Frontal cortex (tissue), 4 donors: ENCODE measurements at places on chromosomes 3 and 15.

DNA sequence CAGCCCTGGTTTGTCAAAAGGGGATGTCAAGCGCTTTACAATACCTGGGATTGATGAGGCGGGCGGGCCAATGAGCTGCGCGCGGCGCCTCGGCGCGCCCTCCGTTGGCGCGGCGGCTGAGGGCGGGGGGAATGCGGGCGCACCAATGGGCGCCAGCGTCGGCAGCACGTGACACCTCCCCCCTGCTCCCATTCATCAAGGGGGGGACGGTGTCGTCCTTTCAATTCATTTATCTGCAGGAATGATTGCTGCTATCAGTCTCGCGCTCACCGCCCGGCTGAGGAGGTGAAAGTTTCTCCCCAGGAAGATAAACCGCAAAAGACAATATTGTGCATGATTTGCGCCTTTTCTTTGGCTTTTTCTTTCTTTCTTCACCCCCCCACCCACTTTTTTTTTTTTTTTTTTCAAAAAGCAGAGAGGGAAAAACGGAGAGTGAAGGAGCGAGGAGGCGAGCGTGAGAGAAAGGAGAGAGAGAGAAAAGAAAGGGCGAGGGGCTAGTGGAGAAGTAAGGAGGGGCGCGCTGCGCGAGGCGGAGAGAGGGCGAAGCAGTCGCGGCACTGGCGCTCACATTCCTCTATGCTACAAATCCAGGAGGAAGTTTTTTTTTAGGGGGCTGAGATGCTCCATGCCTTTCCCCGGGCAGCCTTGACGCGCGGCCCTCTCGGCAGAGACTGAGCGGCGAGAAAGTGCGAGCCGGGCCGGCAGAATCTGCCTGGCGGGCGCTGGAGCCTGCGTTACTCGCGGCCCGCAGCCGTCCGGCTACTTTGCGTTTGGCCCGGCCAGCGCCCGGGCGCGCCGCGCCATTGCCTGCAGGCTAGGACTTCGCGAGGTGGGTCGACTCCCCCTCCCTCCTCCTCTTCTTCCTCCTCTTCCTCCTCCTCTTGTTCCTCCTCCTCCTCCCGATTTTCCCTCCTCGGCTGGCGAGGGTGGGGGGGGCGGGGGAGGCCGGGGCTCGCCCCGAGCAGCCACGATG lies at the start of gene ZIC1:
Gene ZIC1, plus strand, starts transcription at position 223 of the 973 bp plus-strand sequence. Its CDS starts 748 bp downstream, at position 971.
- DNase-seq, result peak; percentile 74

GRCh38 chr3:153195349-153195879 lies 33.4 kb downstream of the RAP2B start:
- no peak for DNase-seq

DNA sequence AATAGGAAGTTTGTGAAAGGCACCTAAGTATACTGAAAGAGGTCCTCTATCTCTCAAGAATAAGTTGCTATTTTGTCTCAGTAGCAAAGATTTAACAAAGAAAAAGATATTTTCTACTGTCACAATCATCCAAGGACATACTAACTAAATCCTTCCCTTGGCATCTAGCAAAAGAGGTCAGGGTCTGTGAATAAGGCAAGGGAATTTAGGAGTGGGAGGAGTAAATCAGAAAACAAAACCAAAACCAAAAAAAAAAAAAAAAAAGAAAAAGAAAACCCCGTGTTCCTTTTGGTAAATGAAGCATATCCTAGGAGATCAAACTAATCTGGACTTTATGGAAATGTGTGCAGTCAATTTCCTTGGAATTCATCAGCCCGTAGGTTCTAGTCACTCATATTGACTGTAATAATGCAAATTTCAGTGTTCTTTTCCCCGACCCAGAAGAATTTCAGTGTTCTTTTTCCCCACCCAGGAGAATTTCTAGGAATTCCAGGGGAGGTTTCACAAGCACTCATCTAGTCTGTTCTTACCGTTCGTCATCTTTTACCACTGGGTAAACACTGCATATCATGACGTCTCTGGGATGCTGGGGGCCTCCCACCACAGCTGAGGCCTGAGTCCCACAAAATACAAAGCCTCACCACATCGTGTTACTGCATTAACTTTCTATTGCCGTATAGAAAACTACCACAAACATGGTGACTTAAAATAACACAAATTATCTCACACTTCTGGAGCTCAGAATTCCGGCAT lies 113.8 kb upstream of the CCDC54 start:
- DNase-seq, result no peak

GRCh38 chr3:114850898-114851297 lies 296.2 kb downstream of the ZBTB20 start:
- no peak for DNase-seq

GRCh38 chr3:119227070-119227850 lies 13.4 kb downstream of the B4GALT4 start:
- no peak for DNase-seq

- no peak for DNase-seq
Measured at GRCh38 chr3:39505866-39506742, 38.6 kb downstream of the MOBP start.

DNA sequence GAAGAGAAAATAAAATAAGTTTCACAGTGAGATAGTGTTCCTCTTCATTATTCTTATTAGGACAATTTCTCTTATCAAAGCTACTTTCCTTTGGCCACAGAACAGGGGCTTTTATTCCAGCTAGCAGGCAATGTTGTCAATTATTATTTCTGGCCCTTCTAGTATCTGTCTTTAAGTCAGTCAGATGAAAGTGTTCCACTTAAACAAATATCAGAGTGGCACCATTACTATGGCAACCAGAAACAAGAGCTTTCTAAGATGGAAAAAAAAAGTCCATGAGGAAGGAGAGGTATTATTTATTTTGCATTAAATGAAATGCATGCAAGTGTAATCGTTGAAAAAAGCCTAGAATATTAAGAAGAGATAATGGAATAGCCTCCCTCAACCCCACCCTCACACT lies 426.4 kb downstream of the TUSC7 start:
- no peak for DNase-seq

DNA sequence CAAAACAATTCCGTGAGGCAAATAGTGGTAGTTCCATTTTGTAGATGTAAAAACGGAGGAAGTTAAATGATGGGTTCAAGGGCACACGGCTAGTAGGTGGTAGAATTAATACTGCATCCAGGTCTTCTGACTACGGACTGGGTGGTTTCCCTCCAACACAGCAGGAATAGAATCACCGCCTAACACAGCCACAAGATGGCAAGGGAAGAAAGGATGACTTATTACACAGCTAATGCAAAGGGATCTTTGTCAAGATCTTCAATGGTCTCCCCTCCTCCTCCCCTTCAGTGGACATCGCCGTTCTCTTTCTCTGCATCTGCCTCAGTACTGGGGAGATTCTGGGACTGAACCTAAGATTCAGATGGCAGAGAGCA lies 524 bp upstream of the TOPBP1 start:
- DNase-seq, result peak; percentile 38

DNA sequence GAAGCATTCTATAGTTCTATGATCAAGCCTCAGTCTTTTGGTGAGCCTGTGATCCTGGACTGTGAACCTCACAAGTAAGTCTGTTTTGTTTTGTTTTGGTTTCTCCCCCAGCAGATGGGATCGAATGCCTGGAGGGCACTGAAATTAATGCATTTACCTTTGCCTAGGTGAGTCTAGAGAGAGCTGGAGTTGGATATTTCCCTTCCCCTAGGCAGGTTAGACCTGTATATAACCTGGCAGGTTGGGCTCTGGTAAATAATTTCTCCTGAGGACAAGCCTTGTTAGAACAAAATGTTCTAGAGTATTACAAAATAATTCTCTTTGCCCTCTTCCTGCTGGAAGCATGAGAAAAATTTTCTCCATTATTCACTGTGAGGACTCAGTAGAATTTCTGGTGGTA lies 211.9 kb downstream of the TPRG1 start:
- no peak for DNase-seq

GRCh38 chr15:74367296-74367854 lies at the start of gene CYP11A1:
Gene CYP11A1 (minus strand): TSS chr15:74367646. CDS start chr15:74367585, 61 bp downstream.
- peak; percentile 6 for DNase-seq

GRCh38 chr3:3798631-3799113 lies 559 bp upstream of the LRRN1 start:
- peak; percentile 40 for DNase-seq

GRCh38 chr3:149609595-149609994 lies 48.2 kb downstream of the WWTR1 start:
- DNase-seq, result no peak

DNA sequence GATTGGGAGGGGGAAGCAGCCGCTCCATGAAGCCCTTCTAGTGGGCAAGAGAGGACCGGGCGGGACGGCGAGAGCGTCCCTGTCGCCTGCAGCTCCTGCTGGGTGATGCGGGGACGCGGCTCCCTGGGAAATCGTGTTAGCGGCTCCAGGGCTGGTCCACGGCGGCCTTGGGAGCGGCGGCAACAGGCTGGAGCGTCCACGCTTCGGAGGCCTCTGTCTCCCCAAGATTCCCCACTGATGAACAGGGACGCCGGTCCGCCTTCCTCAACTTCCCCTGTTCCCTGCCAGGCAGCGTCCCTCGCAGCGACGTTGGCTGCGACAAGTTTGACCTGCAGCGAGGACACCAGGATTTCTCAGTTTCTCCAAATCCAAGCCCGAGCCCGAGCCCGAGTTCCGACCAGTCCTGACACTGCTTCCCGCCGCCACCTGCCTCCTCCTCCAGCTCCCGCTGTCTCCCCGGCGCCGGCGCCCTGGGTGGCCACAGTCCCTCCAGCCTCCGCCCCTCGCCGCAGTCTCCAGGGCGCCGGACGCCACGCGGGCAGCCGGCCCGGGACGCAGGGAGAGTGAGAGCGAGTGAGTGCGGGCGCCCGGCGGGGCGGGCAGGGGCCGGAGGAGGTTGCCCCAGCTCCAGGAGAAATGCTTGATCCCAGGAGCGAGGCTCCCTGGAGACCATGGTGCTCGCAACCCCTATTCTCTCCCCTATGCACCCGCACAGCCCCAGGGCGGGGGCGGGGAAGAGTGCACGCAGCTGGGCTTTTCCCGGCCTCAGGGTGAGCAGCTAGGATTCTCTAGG lies 78.1 kb upstream of the RNF7 start:
- peak; percentile 61 for DNase-seq

- DNase-seq, result no peak
Measured at GRCh38 chr3:107630779-107631178, 108.0 kb downstream of the BBX start.

- DNase-seq, result no peak
Measured at GRCh38 chr3:149340310-149340933, 7.0 kb upstream of the TM4SF18 start.

DNA sequence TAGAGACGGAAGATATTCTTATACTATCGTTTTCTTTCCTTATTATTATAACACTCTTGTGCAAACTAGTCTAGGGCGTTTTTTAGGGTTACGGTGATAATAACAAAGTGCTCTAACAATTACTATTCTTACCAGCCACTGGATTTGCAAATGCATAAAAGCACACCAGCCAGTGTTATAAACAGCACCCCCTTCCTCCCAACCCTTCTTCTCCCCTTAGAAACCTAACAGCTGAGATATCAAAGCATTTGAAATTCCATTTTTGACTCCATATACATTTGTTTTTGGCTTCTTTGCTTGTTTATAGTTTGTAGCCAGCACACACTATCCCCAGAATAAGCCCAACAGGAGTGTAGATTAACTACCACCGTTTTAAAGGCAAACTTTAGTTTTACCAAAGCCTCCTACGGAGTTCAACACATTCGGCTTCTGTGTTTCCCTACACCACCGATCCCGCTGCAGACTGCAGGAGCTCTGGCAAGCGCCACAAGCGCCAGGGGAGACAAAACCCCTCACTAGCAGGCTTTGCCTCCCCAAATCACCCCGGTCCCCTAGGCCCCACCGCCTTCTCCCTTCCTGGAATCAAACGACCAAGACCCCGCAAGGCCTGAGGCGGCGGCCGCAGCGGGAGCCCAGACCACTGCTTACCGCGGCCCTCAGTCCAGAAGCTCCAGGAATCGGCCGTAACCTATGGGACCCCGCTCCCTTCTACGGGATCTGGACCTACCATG lies 461 bp downstream of the COPB2 start:
- DNase-seq, result no peak

GRCh38 chr15:79089331-79089889 lies 1.2 kb downstream of the RASGRF1 start:
- DNase-seq, result peak; percentile 64

DNA sequence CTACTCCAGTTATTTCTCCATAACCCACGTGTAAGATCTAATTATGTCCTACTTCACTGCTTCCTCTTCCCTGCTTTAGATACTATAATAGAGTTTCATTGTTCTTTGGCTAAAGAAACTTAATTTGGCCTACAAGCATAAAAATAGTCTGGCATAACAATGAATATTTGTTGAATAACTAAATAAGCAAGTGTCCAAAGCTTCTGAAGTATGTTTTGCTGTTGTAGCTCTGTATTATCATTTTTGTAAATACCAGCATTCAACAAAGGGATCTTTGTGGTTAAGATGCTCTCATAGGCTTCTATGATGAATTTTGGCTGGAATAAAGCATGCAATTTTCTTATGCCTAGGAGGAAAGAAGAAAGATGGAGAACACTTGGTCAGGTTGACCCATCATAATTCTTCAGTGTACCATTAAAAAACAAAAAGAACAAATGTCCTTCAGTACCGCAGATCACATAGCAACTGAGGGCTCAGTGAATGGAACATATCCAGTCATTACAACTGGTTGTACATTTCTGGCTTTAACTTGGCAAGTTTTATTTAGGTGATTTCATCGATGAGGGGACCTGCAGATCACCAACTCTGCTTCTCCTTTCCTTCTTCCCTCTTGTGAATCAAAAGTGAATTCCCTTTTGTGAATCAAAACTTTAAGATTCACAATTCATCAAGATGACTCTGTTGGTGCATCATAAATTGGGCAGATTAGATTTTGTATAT lies 465.9 kb upstream of the TGFBR2 start:
- DNase-seq, result no peak

GRCh38 chr3:193841581-193841980 lies 248.6 kb downstream of the OPA1 start:
- DNase-seq, result no peak

DNA sequence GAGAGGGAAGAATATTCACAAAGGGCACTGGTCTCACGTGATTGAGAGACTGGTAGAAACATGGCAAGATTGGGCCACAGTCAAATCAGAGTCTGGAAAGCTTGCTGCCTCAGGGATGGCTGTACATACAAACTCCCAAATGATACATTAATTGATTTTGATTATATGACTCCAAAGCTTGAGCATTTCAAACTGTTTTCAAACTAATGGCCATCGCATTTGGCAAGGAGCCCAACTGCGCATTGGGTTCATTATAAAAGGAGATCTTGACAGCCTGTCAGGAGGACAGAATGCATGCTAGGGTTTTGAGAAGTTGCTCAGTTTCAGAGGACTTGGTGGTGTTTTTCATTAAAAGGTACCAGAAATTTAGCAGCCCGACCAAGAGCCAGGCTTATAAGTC lies 117.7 kb downstream of the PTPRG start:
- DNase-seq, result no peak

- DNase-seq, result no peak
Measured at GRCh38 chr15:77020348-77021087, 25.6 kb downstream of the PSTPIP1 start.

GRCh38 chr15:34594361-34594760 lies 10.9 kb upstream of the GOLGA8B start:
- no peak for DNase-seq
